ENCODE measurements at places on chromosomes 6 and 20.

- DNase-seq: no peak
Measured at GRCh38 chr6:123529058-123529457, 107.7 kb downstream of the TRDN start.

- no peak for DNase-seq
Measured at GRCh38 chr20:12264711-12265110, 347.0 kb downstream of the BTBD3 start.

DNA sequence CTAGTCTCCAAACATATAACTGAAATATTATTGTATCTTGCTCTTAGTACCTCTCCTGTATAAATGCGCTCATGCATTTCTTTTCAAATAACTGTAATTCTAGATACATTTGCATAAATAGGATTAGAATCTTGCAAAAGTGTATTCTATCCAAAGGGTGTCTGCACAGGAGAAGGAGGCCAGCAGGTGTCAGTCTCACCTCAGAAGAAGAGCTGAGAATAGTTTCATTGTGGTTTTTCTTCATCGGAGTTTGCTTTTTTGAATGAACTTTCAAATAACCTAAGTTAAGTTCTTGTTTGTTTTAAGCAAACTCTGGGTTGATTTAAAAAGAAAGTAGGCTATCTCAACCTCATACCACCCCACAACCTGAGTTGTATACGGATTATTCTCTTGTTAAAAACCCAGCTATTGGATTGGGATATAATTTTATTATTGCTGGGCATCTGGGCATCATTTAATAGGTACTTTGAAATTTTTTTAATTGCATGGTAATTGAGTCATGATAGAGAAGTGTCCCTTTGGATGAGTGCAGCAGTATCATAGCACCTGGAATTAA lies 125.0 kb upstream of the MLIP start:
- peak; percentile 9 for DNase-seq

- peak; percentile 30 for DNase-seq
Measured at GRCh38 chr20:44720621-44720996, 5.4 kb downstream of the CCN5 start.

DNA sequence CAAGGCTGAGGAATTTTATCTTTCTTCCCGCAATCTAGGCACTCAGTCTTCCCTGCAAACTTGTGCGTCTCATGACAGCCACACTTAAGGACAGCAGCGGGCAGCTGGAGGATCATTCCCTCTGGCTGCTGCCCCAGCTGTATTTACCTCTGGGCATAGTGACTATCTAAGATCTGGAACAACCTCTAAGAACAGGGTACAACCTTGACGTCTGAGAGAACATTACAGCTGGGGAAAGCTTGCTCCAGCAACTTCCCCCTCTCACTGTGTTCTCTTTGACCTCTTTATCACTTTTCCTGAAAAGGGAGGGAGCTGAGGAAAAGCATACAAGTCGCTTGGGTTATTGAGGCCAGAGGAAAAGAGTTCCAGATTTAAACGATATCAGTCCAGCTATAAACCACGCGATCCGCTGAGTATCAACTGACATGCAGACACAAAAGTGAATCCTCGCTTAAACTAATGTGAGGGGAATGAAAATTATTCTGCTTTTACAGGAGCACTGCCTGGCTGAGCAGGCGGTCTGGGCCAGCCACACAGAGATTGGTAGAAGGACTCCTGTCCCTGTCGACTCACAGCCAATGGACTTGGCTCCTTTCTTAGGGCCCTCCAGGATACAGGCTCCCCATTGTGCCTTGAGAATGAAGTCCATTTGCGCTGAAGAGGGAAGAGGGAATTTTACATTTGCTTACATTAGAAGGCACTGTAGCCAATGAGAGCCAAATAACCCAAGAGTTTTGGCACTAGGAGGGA lies 153.3 kb downstream of the QRSL1 start:
- DNase-seq: no peak

All from occipital lobe (tissue), 3 donors.